ENCODE measurements at places on chromosomes 6 and 20. TPM values are rescaled to one million over a fixed set of nuclear protein-coding genes. Genes with fewer than 3 reads are reported as not detected.

The UBE2C gene
- polyA plus RNA-seq, result 124 TPM

The FHL5 gene
- not detected for polyA plus RNA-seq

The PPP1R16B gene
- polyA plus RNA-seq, result not detected

The DEFB132 gene
- polyA plus RNA-seq, result not detected

The DEFB124 gene
- not detected for polyA plus RNA-seq

The CLPSL1 gene
- polyA plus RNA-seq, result not detected

The BEND6 gene
- polyA plus RNA-seq, result 4.0 TPM

GRCh38 chr6:109325400-109325801, 56.9 kb downstream of the CD164 start:
- no peak for DNase-seq
- no peaks in the 10 kb centered on the region for H3K36me3 ChIP-seq
- no peak overlapping the region for H3K4me3 ChIP-seq
- H3K27ac ChIP-seq, result no peak overlapping the region
- peaks cover 6% of the 10 kb centered on the region for H3K27me3 ChIP-seq
- no peaks in the 10 kb centered on the region for H3K4me1 ChIP-seq

DNA sequence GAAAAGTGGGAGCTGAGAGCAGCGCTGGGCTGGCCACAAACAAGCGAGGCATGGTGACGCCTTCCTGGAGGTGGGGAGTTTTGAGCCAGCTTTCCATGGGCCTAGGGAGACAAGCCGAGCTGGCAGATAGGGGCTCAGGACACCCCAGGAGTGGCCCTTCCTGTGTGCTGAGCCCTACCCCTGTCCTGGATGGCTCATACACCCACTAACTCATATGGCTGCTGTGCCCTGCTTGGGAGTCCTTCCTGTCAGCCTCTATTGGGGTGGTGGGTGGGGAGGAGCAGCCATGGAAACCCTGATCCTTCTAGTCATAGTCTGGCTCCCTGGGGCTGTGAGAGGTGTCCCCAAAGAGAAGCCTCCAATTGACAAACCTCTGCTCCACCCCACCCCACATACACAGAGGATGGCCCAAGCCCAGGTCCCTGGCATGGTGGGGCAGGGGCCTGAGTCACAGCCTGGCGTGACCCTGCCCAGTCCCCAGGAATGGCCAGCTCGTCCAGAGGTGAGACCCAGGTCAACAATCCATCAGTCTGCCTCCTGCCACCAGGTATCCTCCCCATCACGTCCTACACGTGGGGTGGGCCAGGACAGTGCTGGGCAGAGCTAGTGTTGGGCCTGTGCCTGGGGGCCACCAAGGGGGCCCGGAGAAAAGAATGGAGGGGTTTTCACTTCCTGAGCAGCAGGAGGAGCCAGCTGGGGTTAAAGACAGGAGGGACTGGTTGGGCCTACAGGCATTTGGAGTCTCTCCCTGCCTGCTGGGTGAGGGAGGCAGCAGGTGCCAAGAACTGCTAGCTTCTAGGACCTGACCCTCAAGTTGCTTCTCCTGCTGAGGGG, 52.2 kb downstream of the MRPL14 start:
- DNase-seq, result no peak
- no peak overlapping the region for H3K4me3 ChIP-seq
- peak overlapping the region; percentile 49 for H3K27ac ChIP-seq
- peaks cover 32% of the 10 kb centered on the region for H3K4me1 ChIP-seq

- no peak overlapping the region for H3K27ac ChIP-seq
- peaks cover 30% of the 10 kb centered on the region for H3K36me3 ChIP-seq
- DNase-seq, result no peak
- no peak overlapping the region for H3K4me3 ChIP-seq
- peaks cover 8% of the 10 kb centered on the region for H3K4me1 ChIP-seq
These were observed 2.1 kb upstream of the UBE2C start for GRCh38 chr20:45810191-45810970.

DNA sequence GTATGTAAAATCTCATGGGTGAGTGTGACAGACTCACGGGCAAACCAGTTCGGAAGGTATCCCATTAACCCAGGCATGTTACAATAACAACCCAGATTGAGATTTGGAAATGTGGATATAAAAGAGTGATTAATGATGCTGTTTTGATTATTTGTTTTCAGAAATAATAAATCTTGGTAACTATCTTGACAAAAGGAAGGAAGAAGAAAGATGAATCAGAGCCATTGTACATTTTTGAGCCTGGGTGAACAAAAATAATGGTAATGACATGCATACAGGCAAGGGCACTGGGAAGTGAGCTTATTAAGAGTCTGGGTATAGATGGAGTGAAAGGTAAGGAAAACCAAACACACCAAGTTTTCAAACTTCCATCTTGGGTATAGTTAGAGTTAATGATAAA, 862.0 kb downstream of the PHF3 start:
- no peaks in the 10 kb centered on the region for H3K4me1 ChIP-seq
- H3K4me3 ChIP-seq, result no peak overlapping the region
- H3K27me3 ChIP-seq, result no peaks in the 10 kb centered on the region
- no peaks in the 10 kb centered on the region for H3K36me3 ChIP-seq
- DNase-seq, result no peak

DNA sequence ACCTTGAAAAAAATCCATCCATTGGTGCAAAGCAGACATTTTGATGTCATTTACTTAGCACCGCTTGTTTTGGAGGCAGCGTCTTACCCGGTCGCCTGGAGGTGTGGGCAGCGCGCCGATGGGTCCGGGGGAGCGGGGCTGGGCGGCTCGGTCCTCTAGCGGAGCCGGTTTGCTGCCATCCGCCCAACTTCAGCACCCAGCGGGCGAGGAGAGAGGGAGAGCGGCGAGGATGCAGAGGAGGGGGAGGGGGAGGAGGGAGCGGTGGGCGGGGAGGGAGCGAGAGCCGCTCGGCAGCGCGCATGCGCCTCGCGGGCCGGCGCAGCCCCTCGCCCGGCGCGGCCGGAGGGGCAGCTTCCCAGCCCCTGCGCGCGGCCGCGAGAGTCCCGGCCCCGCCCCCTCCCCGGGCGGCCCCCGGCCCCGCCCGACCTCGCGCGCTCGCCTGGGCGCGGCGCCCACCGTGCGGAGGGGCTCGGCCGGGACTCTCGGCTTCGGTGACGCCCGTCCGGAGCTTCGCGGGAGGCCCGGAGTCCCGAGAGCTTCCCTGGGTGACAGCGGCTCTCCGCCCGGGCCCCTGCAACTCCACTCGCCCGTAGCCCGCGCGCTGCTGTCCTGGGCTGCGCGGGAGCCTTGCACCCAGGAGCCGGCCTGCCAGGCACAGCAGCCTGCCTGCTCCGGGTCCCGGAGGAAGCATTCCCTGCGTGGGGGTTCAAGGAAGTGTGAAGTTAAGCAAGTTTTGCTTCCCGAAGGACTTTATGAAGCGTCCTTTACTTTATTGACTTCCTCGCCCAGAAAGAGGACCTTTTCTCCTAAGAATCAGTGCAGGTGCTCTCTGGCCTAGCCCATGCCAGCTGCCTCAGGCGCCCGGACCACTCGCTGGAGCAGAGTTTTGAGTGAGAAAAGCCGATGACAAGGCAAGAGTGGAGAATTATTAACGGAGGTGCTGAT, at the start of gene RGS17:
TSS of gene RGS17 (minus strand) at position 246 of the 945 bp plus-strand sequence. CDS start 87,264 bp downstream, outside the sequence.
- no peaks in the 10 kb centered on the region for H3K36me3 ChIP-seq
- H3K27ac ChIP-seq, result peak within 1 kb of the TSS; percentile 43
- peaks cover 2% of the 10 kb centered on the region for H3K27me3 ChIP-seq
- no peaks in the 10 kb centered on the region for H3K4me1 ChIP-seq

DNA sequence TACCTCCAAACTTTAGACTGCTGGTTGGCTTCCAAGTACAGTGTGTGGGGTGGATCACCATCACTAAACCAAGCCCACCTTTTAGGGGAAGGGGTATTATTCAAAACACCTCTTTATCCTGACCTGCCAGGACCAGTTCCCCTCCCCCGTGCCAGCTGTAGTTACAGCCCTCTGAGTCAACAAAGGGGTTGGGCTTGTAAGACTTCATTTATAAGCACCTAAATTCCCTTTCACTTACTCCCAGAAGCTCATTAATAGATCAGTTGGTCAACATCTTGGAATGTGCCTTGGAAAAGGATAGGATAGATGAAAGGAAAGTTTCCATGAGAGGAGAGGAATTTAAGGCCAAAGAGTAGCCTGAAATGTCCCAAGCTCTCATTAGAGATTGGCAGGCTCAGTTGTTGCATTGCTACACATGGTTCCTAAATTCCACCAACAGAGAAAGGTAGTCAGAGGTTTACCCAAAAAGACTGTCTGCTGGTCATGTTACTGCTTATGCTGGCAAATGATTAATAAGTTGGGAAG, 59.2 kb downstream of the TNFAIP3 start:
- peaks cover 18% of the 10 kb centered on the region for H3K4me1 ChIP-seq
- no peaks in the 10 kb centered on the region for H3K36me3 ChIP-seq
- peak; percentile 92 for DNase-seq
- H3K27me3 ChIP-seq, result no peaks in the 10 kb centered on the region
- no peak overlapping the region for H3K4me3 ChIP-seq

DNA sequence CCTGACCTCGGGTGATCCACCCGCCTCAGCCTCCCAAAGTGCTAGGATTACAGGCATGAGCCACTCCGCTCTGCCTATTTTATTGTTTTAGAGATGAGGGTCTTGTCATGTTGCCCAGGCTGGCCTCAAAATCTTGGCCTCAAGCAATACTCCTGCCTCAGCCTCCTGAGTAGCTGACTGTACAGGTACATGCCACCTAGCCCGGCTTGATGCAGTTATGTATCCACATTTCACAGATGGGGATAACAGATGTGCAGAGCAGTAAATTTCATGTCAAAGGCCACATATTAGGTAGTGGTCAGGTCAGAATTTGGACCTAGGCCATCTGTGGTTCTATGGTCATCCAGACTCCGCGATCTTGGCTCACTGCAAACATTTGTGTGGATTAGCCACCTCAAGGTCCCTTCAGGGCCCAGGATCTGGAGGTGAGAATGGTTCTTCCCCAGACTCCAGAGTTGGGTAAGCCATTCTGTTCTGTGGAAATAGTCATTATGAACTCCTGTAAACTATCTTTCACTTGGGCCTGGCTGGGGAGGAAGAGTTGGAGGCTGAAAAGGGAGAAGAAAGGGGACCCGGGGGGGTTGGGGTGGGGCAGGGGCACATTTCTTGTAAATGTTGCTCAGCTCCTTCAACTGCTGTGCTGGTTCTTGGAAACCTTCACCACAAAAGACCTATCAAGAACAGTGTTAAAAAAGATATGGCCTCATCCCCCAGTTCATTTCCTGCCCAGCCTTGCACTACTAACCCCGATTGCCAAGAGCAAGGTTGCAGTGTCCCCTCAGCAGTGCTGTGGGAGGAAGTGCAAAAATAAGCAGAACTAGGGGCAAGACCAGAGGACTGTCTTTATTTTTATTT, 13.0 kb downstream of the PIM1 start:
- no peak for DNase-seq
- H3K4me3 ChIP-seq, result no peak overlapping the region
- no peaks in the 10 kb centered on the region for H3K4me1 ChIP-seq
- H3K27ac ChIP-seq, result no peak overlapping the region
- no peaks in the 10 kb centered on the region for H3K27me3 ChIP-seq

GRCh38 chr6:165119231-165120020, 190.0 kb downstream of the C6orf118 start:
- H3K36me3 ChIP-seq, result no peaks in the 10 kb centered on the region
- no peak overlapping the region for H3K4me3 ChIP-seq
- no peak overlapping the region for H3K27ac ChIP-seq
- no peak for DNase-seq
- H3K4me1 ChIP-seq, result no peaks in the 10 kb centered on the region

DNA sequence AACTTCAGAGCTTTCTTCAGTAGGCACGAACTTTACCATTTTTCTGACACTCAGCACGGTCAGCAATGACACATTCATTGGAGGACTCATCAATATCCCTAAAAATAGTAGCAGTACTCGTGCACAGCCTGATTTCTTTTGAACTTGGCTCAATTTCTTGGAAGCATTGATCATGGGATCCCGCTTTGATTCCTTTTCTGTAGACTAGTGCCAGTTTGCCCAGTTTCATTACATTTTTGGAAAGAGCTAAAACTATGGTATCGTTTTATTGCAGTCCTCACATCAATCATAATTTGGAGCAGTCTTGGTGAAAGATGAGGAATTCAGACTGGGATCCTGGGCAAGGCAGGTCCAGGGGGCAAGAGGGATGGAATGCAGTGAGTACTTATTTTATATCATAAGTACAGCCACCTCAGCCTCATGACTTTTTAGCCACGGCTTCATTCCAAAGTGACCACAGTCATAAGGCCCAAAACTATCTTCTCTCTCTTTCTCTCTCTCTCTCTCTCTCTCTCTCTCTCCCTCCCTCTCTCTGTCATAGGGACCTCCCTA, 170.9 kb upstream of the AKAP12 start:
- H3K27me3 ChIP-seq, result no peaks in the 10 kb centered on the region
- peaks cover 16% of the 10 kb centered on the region for H3K36me3 ChIP-seq
- peak overlapping the region; percentile 62 for H3K27ac ChIP-seq
- peaks cover 24% of the 10 kb centered on the region for H3K4me1 ChIP-seq

DNA sequence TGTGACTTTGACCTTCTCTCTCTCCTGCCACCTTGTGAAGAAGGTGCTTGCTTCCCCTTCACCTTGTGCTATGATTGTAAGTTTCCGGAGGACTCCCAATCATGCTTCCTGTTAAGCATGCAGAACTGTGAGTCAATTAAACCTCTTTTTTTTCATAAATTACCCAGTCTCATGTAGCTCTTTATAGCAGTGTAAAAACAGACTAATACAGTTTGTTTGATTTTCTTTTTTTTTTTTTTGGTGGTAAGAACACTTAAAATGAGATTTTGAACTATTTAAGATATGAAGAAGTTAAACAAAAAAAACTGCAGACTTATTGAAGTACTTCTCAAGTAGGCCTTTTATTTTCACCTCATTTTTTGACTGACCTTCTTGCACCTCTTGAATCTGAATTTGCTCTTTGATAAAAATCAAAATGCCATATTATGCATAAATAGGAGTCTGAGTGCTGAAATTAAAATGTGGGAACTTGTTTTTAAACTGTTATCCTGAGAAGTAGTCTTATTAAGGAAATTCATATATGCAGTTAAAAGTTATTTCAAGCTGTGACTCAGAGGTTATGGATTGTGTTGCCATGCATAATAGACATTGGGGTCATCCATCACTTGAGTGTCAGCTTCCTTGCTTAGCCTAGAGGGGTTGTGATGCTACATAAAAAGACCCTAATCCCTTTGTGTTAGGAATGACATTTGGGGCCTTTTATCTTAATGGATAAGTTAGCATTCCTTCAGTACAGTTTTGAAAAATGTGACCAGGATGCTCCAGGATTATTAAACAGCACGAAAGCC, 447.9 kb upstream of the FKBP1C start:
- H3K27me3 ChIP-seq, result no peaks in the 10 kb centered on the region
- no peaks in the 10 kb centered on the region for H3K36me3 ChIP-seq
- H3K27ac ChIP-seq, result no peak overlapping the region
- H3K4me1 ChIP-seq, result no peaks in the 10 kb centered on the region

DNA sequence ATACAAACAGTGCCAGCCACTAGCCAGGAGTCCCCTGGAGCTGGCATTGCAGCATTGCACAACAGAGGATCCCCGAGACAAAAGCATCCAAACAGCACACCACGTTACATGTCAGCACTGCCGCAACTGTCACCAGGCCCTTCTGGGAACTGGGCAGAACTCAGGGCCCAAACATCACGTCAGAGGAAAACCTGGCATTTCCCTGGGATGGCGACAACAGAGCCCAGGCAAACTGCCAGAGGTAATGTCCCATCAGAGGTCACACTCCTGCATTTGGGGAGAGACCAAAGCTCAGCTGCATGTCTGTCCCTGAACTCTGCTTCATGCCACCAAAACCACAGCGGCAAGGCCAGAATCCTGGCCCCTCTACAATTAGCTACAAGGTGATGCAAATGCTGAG, 36.3 kb downstream of the PPP1R3G start:
- H3K4me3 ChIP-seq, result no peak overlapping the region
- peaks cover 13% of the 10 kb centered on the region for H3K4me1 ChIP-seq
- no peak for DNase-seq
- no peak overlapping the region for H3K27ac ChIP-seq
